Keratinocyte (primary cell): ENCODE measurements at places on chromosomes 3 and 15. TPM values are rescaled to one million over a fixed set of nuclear protein-coding genes. Genes with fewer than 3 reads are reported as not detected.

DNA sequence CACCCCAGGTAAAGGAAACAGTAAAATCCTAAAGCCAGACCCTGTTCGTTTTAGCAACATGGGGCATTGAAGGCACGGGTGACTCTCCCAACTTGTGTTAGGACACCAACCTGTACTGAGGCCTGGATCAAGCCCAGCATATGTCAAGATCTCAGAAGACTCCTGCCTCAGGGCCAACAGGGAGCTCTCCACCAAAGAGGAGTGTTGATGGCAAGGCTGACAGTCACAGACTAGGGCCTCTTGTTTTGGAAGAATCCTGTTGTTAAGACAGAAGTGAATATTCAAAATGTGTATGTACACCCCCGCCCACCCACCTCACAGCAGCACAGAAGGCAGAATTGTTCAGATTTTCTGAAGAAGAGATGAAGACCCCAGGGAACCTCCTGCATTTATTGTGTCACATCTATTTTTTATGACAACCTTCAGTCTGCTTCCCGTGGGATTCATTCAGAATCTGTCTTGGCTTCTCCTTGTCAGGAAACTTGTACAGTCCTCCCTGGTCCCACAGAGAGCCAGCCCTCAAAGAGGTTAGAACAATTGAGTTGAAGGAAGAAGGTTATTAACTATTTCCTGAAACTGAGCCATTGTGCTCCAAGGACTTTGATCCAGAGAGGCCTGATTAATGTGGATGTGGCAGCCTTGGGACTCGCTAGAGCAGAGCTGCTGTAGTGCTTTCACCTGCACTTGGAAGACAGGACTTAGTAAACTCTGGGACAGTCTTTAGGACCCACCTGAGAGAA, 61.7 kb upstream of the PLXNA1 start:
- no peak for DNase-seq
- no peaks in the 10 kb centered on the region for H3K27me3 ChIP-seq
- H3K4me1 ChIP-seq: peaks cover 2% of the 10 kb centered on the region
- no peak overlapping the region for H3K4me3 ChIP-seq
- H3K36me3 ChIP-seq: no peaks in the 10 kb centered on the region
- H3K27ac ChIP-seq: no peak overlapping the region

GRCh38 chr3:11282250-11283138, 10.3 kb downstream of the ATG7 start:
- DNase-seq: no peak
- H3K27ac ChIP-seq: no peak overlapping the region
- H3K36me3 ChIP-seq: peaks cover 12% of the 10 kb centered on the region
- no peak overlapping the region for H3K4me3 ChIP-seq

DNA sequence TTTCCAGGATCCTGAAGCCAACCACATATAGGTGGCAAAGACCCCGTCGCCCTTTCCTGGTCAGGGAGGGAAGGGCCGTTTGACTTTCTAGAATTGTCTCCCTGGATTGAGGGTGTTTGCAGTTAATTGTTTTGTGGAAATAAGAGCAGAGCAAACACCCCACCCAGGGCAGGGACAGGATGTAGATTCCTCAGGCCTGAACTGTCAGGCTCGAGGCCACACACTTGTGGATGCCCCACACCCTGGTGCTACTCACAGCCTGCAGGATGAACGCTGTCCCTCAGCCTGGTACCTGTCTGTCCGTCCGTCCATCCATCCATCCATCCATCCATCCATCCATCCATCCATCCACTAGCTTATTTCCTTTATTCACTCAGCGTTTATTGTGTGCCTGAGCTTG, 29.9 kb upstream of the FLNB start:
- H3K4me1 ChIP-seq: peaks cover 56% of the 10 kb centered on the region
- H3K27me3 ChIP-seq: no peaks in the 10 kb centered on the region
- peak overlapping the region; percentile 69 for H3K27ac ChIP-seq
- H3K4me3 ChIP-seq: no peak overlapping the region

DNA sequence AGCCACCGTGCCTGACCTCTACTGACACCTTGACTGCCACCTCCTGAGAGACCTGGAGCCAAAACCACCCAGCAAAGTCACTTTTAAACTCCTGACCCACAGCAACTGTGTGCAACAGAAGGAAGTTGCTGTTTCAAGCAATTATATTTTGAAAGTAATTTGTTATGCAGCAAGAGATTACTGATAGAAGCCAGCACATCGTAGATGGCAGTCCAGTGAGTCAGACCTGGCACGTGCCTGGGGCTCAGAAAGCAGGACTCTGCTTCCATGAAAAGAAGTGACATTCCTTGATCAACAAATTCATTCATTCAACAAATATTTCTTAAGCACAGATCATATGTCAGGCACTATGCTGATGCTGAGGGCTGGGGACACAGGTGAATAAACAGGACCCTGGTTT, 5.7 kb upstream of the CSPG4 start:
- no peak overlapping the region for H3K4me3 ChIP-seq
- no peak for DNase-seq
- H3K27ac ChIP-seq: no peak overlapping the region
- no peaks in the 10 kb centered on the region for H3K27me3 ChIP-seq
- H3K36me3 ChIP-seq: no peaks in the 10 kb centered on the region
- H3K4me1 ChIP-seq: peaks cover 15% of the 10 kb centered on the region

GRCh38 chr15:60355148-60355857, 42.5 kb downstream of the ANXA2 start:
- H3K27ac ChIP-seq: no peak overlapping the region
- H3K36me3 ChIP-seq: peaks cover 59% of the 10 kb centered on the region
- no peaks in the 10 kb centered on the region for H3K4me1 ChIP-seq

GRCh38 chr15:33445984-33446383, 135.2 kb downstream of the RYR3 start:
- H3K27ac ChIP-seq: no peak overlapping the region
- H3K4me1 ChIP-seq: peaks cover 29% of the 10 kb centered on the region
- H3K4me3 ChIP-seq: no peak overlapping the region
- no peaks in the 10 kb centered on the region for H3K36me3 ChIP-seq
- no peaks in the 10 kb centered on the region for H3K27me3 ChIP-seq

- no peak overlapping the region for H3K4me3 ChIP-seq
- H3K27me3 ChIP-seq: no peaks in the 10 kb centered on the region
- no peak overlapping the region for H3K27ac ChIP-seq
- DNase-seq: no peak
- H3K36me3 ChIP-seq: peaks cover 5% of the 10 kb centered on the region
- H3K4me1 ChIP-seq: peaks cover 17% of the 10 kb centered on the region
Observed at GRCh38 chr3:185632996-185633395, 46.9 kb downstream of the SENP2 start.

GRCh38 chr15:56286213-56286612, 42.5 kb upstream of the RFX7 start:
- H3K4me3 ChIP-seq: no peak overlapping the region
- H3K27me3 ChIP-seq: no peaks in the 10 kb centered on the region
- H3K36me3 ChIP-seq: no peaks in the 10 kb centered on the region
- DNase-seq: no peak
- H3K27ac ChIP-seq: no peak overlapping the region
- no peaks in the 10 kb centered on the region for H3K4me1 ChIP-seq

DNA sequence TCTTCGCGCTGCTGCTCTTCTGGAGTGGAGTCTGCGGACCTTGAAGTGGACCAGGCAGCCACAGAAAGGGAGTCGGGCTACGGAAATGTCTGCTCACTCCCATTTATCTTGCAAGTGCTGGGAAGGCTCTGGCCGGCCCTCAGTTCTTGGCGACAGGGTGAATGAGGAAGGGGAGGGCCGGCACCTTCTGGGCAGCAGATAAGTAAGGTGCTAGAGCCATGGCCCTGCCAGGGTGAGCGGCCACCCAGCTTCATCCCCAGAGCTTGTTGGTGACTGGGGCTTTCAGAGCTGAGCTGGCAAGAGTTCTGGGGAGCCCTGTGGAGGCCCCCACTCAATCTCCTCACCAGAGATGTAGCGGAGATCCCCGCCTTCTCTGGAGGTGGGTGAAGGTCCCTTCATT, 103.5 kb downstream of the ASB7 start:
- H3K4me1 ChIP-seq: peaks cover 20% of the 10 kb centered on the region
- DNase-seq: no peak
- no peak overlapping the region for H3K27ac ChIP-seq

DNA sequence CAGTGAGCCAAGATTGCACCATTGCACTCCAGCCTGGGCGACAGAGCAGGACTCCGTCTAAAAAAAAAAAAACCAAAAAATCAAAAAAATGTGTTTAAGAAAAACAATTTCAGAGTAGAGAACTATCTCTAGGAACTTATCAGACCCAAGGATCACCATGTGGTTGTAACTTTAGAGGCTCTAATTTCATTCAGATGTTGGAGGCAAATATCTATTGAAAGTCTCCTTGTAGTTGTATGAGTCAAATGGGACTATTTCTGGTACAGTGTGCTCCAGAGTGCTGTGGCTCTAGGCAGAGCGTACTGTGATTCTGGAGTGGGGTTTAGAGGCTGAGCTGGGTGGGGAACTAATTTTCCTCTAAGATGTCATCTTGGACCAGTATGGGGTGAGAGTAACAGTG, 398.7 kb downstream of the SHQ1 start:
- no peak for DNase-seq
- H3K27me3 ChIP-seq: peaks cover 6% of the 10 kb centered on the region
- H3K36me3 ChIP-seq: no peaks in the 10 kb centered on the region
- H3K27ac ChIP-seq: no peak overlapping the region
- H3K4me3 ChIP-seq: no peak overlapping the region

- H3K4me3 ChIP-seq: no peak overlapping the region
- H3K27me3 ChIP-seq: peaks cover 12% of the 10 kb centered on the region
- DNase-seq: no peak
- H3K4me1 ChIP-seq: no peaks in the 10 kb centered on the region
- no peak overlapping the region for H3K27ac ChIP-seq
Observed at GRCh38 chr3:42355612-42356011, 54.8 kb downstream of the LYZL4 start.

GRCh38 chr15:56038015-56038414, 44.6 kb upstream of the NEDD4 start:
- no peaks in the 10 kb centered on the region for H3K36me3 ChIP-seq
- peaks cover 48% of the 10 kb centered on the region for H3K4me1 ChIP-seq
- no peaks in the 10 kb centered on the region for H3K27me3 ChIP-seq
- DNase-seq: no peak
- peak overlapping the region; percentile 91 for H3K27ac ChIP-seq
- no peak overlapping the region for H3K4me3 ChIP-seq

DNA sequence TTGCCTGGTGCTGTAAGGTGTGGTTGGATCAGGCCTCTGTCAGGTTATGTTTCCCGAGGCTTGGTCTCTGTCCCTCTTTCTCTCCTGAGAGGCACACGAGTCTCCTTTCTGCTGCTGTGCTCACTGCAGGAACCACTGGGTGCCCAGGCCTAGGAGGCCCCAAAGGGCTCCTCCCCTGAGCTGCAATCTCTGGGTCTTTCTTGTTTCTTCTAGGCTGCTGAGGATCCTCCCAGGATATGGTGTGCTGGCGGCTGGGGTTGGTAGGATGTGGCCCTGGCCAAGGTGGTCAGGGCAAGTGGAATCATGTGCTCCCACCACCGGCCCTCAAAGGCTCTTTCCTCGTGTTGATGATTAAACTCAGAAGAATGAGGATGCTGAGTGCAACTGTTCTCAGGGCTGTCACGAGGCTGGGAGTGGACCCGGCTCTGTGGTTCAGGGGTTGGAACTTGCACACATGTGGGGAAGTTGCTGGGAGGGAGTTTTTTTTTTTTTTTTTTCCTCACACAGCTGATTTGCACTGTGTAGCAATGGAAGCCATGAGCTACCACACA, 43.6 kb upstream of the CTSH start:
- no peaks in the 10 kb centered on the region for H3K27me3 ChIP-seq
- peaks cover 24% of the 10 kb centered on the region for H3K4me1 ChIP-seq
- peak overlapping the region; percentile 84 for H3K27ac ChIP-seq
- DNase-seq: peak; percentile 96
- H3K36me3 ChIP-seq: no peaks in the 10 kb centered on the region

- peaks cover 7% of the 10 kb centered on the region for H3K4me1 ChIP-seq
- no peak overlapping the region for H3K27ac ChIP-seq
- H3K4me3 ChIP-seq: no peak overlapping the region
- H3K36me3 ChIP-seq: no peaks in the 10 kb centered on the region
- no peak for DNase-seq
- peaks cover 2% of the 10 kb centered on the region for H3K27me3 ChIP-seq
Observed at GRCh38 chr3:141233457-141234161, 2.0 kb downstream of the PXYLP1 start.

DNA sequence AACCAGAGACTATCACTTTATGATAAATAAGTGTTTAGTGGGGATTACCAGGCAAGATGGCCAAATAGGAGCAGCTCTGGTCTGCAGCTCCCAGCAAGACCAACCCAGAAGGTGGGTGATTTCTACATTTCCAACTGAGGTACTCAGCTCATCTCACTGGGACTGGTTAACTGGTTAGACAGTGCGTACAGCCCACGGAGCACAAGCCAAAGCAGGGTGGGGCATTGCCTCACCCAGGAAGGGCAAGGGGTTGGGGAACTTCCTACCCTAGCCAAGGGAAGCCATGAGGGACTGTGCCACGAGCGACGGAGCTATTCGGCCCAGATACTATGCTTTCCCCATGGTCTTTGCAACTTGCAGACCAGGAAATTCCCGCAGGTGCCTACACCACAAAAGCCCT, 171.0 kb downstream of the CTNNB1 start:
- no peaks in the 10 kb centered on the region for H3K36me3 ChIP-seq
- H3K27ac ChIP-seq: no peak overlapping the region
- no peak overlapping the region for H3K4me3 ChIP-seq
- no peak for DNase-seq
- H3K27me3 ChIP-seq: no peaks in the 10 kb centered on the region

DNA sequence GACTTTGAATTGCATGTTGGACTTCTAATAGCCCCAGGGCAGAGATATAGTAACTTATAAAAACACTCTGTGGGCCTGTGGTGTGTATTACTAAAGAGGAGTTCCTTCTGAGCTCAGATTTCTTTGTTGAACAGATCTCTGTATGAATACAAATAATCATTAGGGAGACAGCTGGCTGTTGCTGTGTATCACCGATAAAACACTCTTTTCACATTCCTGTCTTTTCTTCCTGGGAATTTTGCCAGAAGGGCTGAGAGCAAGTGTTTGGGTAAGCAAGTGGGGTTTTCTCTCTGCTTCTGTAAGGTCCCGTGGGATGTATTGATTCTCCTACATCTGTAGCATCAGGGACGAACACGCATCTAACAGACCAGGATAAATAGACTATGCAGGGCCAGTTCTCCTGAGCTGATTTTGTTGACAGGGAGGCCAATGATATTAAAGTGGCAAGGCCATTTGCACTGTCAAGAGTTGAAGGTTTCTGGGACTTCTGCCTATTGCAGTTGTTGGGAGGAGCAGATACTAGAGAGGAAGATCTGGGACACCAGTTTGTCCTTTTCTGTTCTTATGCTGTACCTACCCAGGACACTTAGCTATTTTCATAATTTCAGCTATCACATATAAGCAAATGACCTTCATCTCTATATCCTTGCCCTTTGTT, 225.9 kb upstream of the CD96 start:
- no peak overlapping the region for H3K27ac ChIP-seq
- DNase-seq: no peak
- no peak overlapping the region for H3K4me3 ChIP-seq
- H3K36me3 ChIP-seq: no peaks in the 10 kb centered on the region
- no peaks in the 10 kb centered on the region for H3K4me1 ChIP-seq
- H3K27me3 ChIP-seq: no peaks in the 10 kb centered on the region

CTDSPL gene
- 77.7 to 83.2 TPM (median 83.0 TPM) in 3 replicates for polyA plus RNA-seq

ANKRD63 gene
- polyA plus RNA-seq: not detected in 3 replicates

GOLGA8G gene
- not detected in 3 replicates for polyA plus RNA-seq

SENP8 gene
- 3.1 to 6.0 TPM (median 5.8 TPM) in 3 replicates for polyA plus RNA-seq

EPB42 gene
- not detected in 3 replicates for polyA plus RNA-seq

IGSF11 gene
- polyA plus RNA-seq: 0.25 to 0.85 TPM (median 0.68 TPM) in 3 replicates

IL16 gene
- 0.01 to 0.10 TPM in 2 of 3 replicates, not detected in the other for polyA plus RNA-seq

CFAP44 gene
- 0.63 to 1.8 TPM (median 1.6 TPM) in 3 replicates for polyA plus RNA-seq

PTPRG gene
- 10.0 to 17.7 TPM (median 12.1 TPM) in 3 replicates for polyA plus RNA-seq
